ENCODE measurements at places on chromosomes 5 and 9.
A peak's percentile ranks its signal among the peaks of the same experiment; 100 is the strongest.

DNA sequence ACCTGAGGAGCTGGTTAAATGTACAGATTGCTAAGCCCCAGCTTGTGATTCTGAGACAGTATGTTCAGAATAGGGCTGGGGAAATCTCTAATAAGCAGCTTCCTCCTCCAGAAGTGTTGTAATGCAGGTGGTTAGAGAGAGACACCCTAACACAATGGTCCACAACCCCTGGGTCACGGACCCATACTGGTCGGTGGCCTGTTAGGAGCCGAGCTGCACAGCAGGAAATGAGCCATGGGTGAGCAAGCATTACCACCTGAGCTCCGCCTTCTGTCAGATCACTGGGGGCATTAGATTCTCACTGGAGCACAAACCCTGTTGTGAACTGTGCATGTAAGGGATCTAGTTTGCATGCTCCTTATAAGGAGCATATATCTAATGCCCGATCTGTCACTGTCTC, 61.8 kb downstream of the SLC36A1 start:
- no peak for DNase-seq

- DNase-seq: no peak
Observed at GRCh38 chr9:550333-550732, 291.2 kb upstream of the DMRT1 start.

- no peak for DNase-seq
Observed at GRCh38 chr5:163104464-163104863, 332.9 kb upstream of the CCNG1 start.

GRCh38 chr9:25003686-25004085, 458.0 kb upstream of the IZUMO3 start:
- DNase-seq: no peak

GRCh38 chr5:31153521-31153920, 40.0 kb upstream of the CDH6 start:
- no peak for DNase-seq

DNA sequence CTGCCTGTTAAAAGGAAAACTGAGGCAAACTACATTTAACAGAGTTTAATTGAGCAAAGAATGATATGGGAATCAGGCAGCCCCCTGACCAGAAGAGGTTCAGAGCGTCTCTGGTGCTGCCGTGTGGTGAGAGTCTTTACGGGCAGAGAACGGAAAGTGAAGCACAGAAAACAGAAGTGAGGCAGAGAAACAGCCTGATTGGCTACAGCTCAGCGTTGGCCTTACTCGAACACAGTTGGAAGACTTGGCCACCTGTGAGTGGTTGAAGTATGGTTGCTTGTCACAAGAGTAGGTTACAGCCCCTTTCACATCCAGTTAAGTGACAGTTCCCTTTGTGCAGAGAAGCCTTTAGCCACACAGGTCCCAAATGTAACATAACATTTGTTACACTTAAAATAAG, 16.9 kb upstream of the FBP1 start:
- DNase-seq: peak; percentile 66

- no peak for DNase-seq
Observed at GRCh38 chr5:74113927-74114326, 487.9 kb downstream of the ARHGEF28 start.

- DNase-seq: no peak
Observed at GRCh38 chr9:35683323-35683722, 6.4 kb downstream of the TPM2 start.

GRCh38 chr5:96043446-96043845, 81.8 kb upstream of the ELL2 start:
- DNase-seq: no peak

DNA sequence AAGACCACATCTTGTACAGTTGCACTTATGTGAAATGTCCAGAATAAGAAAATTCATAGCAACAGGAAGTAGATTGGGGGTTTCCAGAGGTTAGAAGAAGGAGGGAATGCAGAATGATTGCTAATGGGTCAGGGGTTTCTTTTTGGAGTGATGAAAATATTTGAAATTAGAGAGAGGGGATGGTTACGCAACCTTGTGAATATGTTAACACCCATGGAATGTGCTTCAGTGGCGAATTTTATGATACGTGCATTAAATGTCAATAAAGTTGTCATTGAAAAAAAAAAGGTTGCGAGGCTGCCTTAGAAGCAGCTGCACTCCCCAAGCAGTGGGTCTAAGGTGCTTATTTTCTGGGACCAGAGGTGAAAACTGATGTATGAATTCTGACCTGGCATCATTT, 64.4 kb upstream of the SUB1 start:
- DNase-seq: no peak

- DNase-seq: no peak
Observed at GRCh38 chr9:1458503-1458902, 408.3 kb downstream of the DMRT2 start.

DNA sequence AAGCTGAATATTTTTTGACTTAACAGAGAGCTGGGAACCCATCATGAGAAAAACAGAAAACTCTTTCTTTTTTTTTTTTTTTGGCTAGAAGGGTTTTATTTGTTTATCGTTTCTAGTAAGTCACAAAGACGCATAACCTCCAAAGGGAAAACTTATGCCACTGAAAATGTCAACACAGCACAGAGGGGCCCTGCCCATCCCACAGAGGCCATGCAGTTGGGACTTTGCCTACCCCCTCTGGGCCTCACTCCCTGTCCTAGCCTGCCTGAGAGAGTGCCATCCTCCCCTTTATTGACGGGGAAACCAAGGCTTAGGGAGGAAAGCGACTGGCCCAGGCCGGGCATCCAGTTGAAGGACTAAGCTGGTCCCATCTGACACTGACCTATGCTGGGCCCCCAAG, 74.7 kb downstream of the VAV2 start:
- no peak for DNase-seq

- DNase-seq: no peak
Observed at GRCh38 chr9:130198501-130199179, 26.4 kb downstream of the NCS1 start.

DNA sequence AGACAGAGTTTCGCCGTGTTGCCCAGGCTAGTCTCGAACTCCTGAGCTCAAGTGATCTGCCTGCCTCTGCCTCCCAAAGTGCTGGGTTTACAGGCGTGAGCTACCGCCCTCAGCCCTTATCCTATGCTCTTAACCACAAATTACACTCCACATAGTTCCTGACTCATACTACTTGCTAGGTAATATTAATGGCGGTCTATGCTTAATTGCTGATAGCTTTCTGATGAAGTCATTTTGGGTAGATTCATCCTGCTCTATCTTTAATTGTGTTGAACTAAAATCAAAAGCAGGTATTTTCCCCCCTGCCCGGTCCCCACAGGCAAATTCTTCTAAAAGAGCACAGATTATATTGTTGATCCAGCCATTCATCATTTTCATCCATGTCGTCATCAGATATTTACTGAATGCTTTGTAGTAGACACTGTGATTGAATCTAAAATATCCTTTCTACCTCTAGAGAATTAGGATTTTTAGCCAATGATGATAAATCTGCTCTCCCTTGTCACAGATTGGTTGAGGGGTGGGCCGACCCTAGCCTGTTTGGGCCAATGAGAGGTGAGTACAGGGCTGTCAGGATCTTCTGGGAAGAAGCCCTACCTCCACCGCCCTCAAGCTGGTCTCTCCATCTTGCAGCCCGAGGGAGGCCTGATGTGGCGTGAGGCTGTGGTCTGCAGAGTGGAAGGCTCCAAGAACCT, 144.8 kb downstream of the NR3C1 start:
- no peak for DNase-seq

GRCh38 chr5:76990899-76991459, 38.1 kb downstream of the CRHBP start:
- DNase-seq: no peak

- no peak for DNase-seq
Observed at GRCh38 chr9:98864281-98865174, 57.1 kb downstream of the GALNT12 start.

DNA sequence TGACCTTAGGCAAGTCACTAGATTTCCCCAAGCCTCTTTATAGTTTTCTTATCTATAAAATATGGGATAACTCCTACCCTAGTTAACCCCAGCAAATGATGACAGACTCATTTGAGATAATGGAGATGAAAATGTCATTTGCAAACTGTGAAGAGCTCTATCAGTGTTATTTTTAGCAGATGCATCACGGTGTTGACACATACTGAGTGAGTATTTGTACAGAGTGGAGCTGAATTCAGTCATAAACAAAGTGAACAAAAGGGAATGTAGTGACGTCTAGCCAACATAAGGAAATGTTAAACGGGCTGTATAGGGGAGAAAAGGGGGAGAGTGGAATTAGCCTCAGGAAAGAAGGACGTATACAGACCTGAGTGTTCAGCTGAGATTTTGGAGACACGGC, 75.9 kb downstream of the NMUR2 start:
- no peak for DNase-seq

DNA sequence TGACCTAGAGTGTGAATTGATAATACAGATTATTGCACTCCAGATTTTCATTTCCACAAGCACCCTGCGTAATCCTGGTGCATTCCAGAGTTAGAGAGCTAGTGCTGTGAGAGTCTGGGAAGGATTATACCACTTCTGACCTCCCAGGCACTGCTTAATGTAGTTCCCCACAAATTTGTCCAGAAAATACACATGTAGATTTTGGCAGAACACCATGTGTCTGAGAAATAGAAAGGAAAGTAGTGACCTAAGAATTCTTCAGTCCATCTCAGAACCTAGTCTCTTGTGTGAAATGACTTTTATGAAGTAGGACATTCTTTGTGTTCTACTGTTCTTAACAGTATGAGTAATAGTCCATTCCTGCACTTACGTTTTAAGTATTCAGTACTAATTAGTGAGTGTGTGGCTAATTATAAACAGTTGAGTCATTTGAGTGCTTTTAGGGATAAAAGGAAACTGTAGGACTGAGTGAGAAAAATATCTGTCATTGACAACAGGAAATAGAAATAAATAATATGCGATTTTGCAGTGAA, 27.8 kb upstream of the PTPDC1 start:
- DNase-seq: no peak

DNA sequence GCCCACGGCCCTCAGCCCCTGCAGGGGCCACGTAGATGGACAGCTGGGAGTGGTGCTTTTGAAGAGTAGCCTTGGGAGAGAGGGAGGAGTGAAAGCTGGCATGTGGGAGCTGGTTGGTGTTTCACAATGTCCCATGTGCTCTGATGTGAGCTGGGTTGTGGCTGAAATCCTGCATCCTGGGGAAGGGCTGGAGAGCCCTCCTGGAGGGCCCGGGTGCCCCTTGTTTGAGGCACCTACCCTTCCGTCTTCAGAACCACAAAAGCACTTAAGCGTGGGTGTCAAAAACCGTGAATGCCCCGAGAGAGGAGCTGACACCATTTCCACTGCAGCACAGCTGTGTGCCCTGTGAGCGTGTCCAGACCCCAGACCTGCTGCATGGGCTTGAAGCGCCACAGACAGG, 199.1 kb upstream of the ZNF618 start:
- no peak for DNase-seq

DNA sequence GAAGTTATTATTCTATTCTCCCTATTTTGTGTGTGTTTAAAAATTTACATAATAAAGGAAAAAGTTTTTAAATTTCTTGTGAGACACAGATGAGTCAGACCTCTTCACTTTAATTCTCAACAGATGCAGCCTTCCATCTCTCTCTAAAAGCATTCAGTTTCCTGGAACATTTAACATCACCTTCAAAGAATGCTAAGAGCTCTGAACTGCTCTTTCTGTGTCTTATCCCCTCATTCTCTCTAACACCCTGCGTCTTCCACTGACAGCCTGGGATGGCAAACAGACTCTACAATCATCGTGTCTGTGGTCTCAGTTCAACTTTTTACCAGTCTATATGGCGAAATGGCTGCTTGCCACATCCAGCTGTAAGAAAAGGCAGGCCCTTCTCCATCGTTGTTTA, 173.0 kb downstream of the HINT1 start:
- DNase-seq: no peak

DNA sequence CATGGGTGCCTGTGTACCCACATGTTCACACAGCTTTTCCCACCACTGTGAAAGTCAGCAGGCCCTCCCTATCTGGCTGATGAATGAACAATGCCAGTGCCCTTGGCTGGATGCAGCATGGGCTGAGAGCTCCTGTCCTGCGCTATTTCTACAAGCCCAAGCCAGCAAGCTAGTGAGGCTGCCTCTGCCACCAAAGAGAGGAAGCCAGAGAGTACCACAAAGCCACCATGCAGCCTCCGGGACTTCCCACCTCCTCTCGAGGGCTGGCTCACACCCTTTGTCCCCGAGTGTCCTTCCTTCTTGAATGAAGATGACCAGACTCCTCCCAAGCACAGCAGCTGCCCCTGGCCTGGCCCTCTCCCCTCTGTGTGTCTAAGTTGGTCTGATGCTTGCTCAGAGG, 76.5 kb downstream of the SH3PXD2B start:
- peak; percentile 43 for DNase-seq

DNA sequence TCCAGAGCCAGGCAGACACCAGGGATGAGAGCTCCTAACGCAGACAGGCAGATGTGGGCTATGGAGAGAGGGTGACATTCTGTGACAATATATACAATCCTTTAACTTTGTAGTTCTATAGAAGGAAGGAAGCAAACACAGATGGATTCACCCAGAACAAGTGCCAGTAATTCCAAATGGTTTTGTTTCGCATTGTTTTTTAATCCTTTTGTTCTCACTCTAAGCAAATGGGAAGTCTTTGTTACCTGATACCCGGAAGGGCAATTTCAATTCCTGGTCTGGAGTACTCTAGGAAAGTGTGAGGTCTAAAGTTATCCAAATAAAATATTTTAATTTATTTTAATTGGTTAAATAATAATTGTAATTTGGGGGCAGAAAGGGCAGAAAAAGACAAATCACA, 2.5 kb downstream of the FRMD3 start:
- DNase-seq: no peak

DNA sequence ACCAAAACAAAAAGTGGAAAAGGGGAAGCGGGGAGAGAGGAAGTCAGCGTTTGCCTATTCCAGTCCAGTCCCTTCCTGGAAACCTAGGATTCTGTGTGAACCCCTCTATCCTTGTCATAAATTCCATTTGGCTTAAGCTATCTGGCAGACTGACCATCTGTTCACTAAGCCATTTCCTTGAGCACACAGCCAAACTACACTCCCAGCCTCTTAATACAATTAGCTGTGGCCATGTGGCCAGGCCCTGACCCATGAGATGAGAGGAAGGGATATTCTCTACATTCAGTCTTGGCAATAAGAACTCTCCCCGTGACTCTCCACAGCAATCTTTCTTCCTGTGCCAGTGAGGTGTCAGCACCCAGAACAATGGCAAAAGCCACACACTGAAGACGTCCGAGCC, 424.8 kb downstream of the TLE1 start:
- no peak for DNase-seq

- DNase-seq: no peak
Observed at GRCh38 chr9:134136996-134137299, 1.1 kb downstream of the WDR5 start.

DNA sequence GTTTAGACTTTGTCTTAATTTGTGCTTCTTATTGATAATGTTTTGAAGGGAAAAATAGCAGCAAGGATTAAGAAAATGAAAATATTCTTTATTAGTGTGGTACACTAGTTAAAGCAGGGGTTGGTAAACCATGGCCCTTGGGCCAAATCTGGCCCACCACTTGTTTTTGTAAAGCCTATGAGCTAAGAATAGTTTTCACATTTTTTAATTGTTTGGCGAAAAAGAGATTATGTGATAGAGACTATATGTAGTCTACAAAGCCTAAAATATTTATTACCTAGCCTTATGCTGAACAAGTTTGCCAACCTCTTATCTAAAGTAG, 57.2 kb downstream of the KCNN2 start:
- DNase-seq: no peak

- DNase-seq: no peak
Observed at GRCh38 chr9:85223506-85224125, 518.1 kb downstream of the AGTPBP1 start.

GRCh38 chr9:134058716-134059115, 9.1 kb downstream of the BRD3 start:
- DNase-seq: no peak
